ENCODE measurements at places on chromosomes 16 and 17.

DNA sequence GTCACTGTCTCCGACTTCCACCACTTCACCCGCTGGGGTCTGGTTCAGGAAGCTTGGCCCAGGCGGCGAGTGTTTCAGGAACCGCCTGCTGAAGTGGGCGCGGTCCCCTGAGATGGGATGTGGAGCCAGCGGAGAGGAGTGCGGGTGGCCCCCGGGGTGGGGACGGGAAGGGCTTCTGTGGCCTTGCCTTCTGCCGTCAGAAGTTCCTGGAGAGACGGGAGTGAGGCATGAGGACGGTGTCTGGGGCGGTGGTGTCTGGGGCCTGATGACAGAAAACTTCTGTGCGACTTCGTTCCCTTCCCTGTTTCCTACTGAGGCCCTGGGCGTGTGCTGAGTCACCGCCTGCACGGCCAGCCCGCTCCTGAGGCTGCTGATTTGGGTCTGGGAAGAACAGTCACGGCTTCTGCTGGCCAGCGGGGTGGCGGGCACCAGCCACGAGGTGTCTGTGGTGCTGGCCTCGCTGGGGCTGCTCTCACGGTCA is 12.3 kb upstream of the NLRC3 start:
- no peak for DNase-seq

DNA sequence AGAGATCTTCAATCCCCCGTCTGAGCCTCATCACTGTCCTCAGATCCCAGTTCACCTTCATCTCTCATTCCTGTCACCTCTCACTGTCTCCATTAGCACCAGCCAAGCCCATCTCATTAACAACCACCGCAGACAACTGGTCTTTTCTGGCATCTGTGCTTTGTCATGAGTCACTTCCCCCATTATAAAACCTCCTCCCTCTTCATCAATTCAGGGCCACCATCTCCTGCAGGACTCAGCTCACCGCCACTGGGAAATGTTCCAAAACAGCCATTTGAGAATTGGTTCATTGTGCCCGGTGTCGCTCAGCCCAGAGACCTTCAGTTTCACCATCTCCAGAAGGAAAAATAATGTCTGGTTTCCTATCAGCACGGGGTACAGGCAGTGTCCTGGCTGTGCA is 56.9 kb upstream of the TEKT3 start:
- peak; percentile 84 for DNase-seq

DNA sequence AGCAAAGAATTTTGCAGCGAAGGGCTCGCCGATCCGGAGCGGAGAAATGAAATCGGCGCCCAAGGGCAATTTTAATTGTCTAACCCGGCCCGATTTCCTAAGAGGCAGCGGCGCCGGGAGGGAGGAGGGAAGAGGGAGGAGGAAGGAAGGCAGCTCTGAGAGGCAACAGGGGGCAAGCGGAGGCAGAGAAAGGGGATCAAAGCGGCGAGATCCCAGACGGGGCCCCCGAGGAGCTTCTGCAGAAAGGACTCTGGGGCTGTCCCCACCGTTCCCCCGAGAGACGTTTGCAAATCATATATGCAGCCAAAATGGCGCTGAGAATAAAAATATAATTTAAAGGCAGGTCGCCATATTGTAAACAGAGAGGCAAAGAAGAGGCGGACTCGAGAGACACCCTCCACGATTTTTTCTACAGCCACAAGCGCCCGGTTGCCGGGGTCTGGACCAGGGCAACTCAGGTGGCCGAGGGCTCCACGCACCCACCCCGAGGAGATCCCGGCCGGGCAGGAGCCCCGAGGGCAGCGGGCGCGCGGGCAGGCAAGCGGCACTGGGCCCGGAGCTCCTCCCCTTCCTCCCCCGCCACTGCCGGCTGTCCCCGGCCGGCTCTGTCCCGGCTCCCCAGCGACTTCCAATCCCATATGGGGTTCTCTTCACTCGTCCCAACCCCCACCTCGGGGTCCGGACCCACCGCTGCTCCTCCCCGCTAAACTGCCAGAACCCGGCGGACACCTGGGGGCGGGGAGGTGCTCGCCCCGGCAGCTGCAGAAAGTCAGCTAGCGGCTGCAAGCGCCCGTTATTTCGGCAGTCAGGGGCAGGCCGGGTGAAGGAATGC is 1.9 kb downstream of the PHF12 start:
- DNase-seq = peak; percentile 78

- peak; percentile 5 for DNase-seq
Observed at GRCh38 chr16:1108299-1109252, 12.5 kb upstream of the C1QTNF8 start.

- peak; percentile 8 for DNase-seq
Observed at GRCh38 chr17:69223809-69224208, 4.8 kb downstream of the ABCA10 start.

- peak; percentile 99 for DNase-seq
Observed at GRCh38 chr17:72338847-72339790, 218.3 kb downstream of the SOX9 start.

- peak; percentile 93 for DNase-seq
Observed at GRCh38 chr17:41140360-41141131, at the start of gene KRTAP4-6. Gene KRTAP4-6, minus strand, starts transcription at chr17:41140544. Its CDS starts 57 bp downstream, at chr17:41140487.

DNA sequence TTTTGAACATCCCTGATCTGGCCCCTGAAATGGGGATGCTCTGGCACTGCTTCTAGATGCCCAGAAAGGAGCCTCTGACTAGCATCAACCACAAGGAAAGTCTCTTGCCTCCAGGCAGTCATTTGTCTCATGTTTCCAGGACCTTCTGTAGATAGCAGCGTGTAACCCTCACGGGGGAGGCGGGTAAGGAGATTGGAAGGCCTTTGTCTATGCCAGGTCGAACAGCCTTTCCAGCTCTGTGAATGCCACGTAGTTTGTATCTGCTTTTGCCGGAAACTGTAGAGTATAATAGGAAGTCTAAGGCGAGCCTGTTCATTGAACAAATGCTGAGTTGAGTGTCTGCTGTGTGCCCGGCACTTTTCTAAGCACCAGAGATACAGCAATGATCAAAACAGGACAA is 43.9 kb upstream of the AQP8 start:
- no peak for DNase-seq

GRCh38 chr16:12551530-12551929 is 252.2 kb downstream of the CPPED1 start:
- no peak for DNase-seq

DNA sequence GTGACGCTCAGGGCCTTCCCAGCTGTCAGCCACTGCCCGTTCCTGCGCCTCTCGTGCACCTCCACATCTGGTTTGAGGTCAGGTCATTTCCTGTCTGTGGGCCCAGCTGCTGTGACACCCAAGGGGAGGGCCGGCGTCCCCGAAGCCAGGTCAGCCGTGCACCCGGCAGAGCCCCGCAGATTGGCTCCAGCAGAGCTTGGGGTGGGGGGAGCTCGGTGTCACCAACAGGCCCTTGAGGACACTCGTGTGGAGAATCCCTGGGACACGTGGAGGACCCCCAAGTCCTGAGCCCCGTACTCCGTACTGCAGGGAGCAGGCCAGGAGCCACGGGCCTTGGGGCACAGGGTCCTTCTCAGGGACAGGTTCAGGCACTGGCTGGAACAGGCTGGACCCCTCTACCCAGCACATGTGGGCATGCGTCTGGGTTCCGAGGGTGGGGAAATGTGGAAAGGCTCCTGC is 4.8 kb downstream of the SPATA2L start:
- no peak for DNase-seq

- peak; percentile 26 for DNase-seq
Observed at GRCh38 chr16:23952128-23952970, 116.6 kb downstream of the PRKCB start.

DNA sequence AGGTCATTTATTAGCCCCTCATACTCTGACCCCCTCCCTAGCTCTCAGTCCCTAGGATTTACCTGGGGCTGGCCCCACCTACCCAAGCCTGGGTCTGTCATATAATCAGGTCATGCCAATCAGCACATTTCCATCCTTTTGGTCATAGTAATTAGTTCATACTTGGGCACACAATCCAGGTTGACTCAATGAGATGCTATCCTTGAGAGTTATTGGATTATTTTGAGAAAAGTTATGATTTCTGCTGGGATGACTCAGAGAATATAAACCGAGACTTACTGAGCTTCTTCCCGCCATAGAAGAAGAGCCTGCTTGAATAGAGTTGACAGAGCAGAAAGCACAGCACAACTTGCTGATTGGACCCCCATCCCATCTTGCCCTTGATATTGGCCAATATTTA is 331.5 kb downstream of the CBLN1 start:
- DNase-seq = peak; percentile 51

All from EH (cell line).